Right lobe of liver (tissue), 6 donors: ENCODE measurements at places on chromosomes 3 and 15. TPM values are rescaled to one million over a fixed set of nuclear protein-coding genes. Genes with fewer than 3 reads are reported as not detected.

DNA sequence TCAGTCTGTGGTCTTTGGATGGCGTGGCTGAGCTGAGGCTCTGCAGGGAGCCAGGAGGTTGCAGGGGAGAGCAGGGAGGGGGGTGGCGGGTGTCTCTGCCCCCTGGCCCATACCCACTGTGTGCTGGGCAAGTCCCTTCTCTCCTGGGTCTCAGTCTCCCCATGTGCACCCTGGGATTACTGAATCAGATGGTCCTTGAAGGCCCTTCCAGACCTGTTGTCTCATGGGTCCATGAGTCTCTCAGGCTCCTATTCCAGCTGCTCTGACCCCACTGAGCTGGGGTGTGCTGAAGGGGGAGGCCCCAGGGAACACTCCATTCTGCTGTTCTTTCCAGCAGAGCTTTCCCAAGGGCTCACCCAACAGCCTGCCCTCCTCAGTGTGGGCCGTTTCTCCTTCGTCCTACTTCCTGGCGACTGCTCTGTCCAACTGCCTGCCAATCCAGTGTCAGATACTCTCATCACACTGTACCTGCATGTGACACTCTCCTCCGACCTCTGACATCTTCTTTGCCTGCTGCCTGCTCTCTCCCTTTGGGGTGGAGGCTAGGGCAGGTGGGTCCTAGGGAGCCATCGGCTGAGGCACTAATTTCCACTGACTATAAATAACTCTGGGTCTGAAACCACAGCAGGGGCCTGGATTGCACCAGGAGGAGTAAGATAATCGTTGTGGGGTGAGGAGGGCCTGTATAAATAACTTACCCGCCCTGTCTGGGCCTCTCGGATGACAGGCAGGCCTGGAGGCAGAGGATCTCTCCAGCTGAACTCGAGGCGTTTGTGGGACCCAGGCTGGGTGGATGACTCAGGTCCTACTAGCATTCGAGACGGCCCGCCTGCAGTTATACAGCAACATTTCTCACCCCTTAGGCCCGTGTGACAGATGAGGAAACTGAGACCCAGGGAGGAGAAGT is 67.1 kb downstream of the ATP2B2 start:
- peaks cover 44% of the 10 kb centered on the region for H3K4me1 ChIP-seq
- no peak for DNase-seq
- no peak overlapping the region for H3K4me3 ChIP-seq
- no peaks in the 10 kb centered on the region for H3K36me3 ChIP-seq
- no peak overlapping the region for H3K27ac ChIP-seq
- H3K27me3 ChIP-seq, result no peaks in the 10 kb centered on the region

GRCh38 chr3:195892105-195893043 is 16.0 kb downstream of the TNK2 start:
- H3K4me3 ChIP-seq, result peak overlapping the region; percentile 33
- H3K27me3 ChIP-seq, result no peaks in the 10 kb centered on the region
- no peaks in the 10 kb centered on the region for H3K36me3 ChIP-seq
- H3K4me1 ChIP-seq, result peaks cover 44% of the 10 kb centered on the region
- H3K27ac ChIP-seq, result peak overlapping the region; percentile 40
- no peak for DNase-seq

GRCh38 chr3:101509811-101510210 is 3.2 kb downstream of the SENP7 start:
- no peaks in the 10 kb centered on the region for H3K36me3 ChIP-seq
- no peaks in the 10 kb centered on the region for H3K27me3 ChIP-seq
- H3K4me1 ChIP-seq, result no peaks in the 10 kb centered on the region
- DNase-seq, result no peak

DNA sequence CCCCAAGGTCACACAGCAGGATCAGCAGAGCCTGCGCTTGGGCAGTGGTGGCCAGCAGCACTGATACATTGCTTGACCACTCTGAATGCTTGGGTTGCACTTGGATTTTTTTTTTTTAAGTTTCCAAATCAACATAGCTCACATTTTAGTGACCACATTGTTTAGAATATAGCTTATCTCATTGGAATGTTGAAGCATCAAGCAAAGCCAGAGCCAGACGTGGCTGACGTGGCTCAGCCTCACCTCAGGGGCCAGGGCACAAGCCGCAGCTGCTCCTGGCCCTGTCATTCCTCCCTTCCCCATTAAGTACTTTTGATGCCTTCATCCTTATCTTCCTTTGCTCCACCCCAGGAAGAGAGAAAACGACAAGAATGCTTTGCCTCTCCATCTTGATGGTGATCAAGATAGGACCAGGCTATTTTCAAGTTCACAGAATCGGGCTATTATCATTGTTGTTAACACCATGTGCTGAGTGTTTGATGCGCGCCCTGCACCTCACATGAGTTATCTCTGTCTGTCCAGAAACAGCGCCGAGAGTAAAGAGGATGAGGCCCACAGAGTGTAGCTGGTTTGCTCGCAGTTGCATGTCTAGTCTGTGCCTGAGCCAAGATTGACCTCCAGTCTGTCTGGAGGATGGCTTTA is 75.8 kb downstream of the AAGAB start:
- no peak overlapping the region for H3K27ac ChIP-seq
- no peak overlapping the region for H3K4me3 ChIP-seq
- no peaks in the 10 kb centered on the region for H3K27me3 ChIP-seq
- no peaks in the 10 kb centered on the region for H3K4me1 ChIP-seq
- H3K36me3 ChIP-seq, result no peaks in the 10 kb centered on the region
- DNase-seq, result no peak

Gene P2RY1
- 1.7 TPM for total RNA-seq

DNA sequence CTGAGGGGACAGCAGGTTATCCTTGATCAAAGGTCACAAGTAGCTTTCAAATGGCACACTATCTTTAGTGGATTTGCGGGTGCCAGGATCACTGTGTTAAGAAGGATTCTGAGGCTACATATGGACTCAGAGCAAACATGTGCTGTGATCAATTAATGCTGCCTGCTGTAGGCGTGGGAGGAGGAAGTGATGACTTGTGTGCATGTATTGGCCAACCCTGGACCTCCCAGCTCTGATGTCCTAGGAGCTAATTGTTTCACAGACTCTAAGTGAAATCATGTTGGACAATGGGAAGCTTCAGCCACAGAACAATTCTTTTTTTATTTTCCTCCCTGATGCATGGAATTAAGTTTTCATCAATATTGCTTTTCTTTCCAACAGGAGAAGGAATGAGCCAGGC is 24.4 kb downstream of the FAH start:
- H3K36me3 ChIP-seq, result peaks cover 54% of the 10 kb centered on the region
- H3K4me1 ChIP-seq, result peaks cover 44% of the 10 kb centered on the region
- no peak overlapping the region for H3K4me3 ChIP-seq
- no peaks in the 10 kb centered on the region for H3K27me3 ChIP-seq
- no peak for DNase-seq

GRCh38 chr3:182190056-182190455 is 478.3 kb downstream of the SOX2 start:
- no peaks in the 10 kb centered on the region for H3K27me3 ChIP-seq
- no peaks in the 10 kb centered on the region for H3K36me3 ChIP-seq
- no peak overlapping the region for H3K27ac ChIP-seq
- no peaks in the 10 kb centered on the region for H3K4me1 ChIP-seq
- DNase-seq, result no peak

Gene SACM1L
- 21.5 TPM for total RNA-seq

- no peaks in the 10 kb centered on the region for H3K27me3 ChIP-seq
- H3K4me1 ChIP-seq, result no peaks in the 10 kb centered on the region
- no peak overlapping the region for H3K4me3 ChIP-seq
- DNase-seq, result no peak
- no peaks in the 10 kb centered on the region for H3K36me3 ChIP-seq
These were observed 28.9 kb upstream of the LPP start for GRCh38 chr3:188125076-188125475.

Gene VIPR1
- 28.3 TPM for total RNA-seq

GRCh38 chr3:100635273-100635701 is 25.9 kb downstream of the ADGRG7 start:
- peaks cover 2% of the 10 kb centered on the region for H3K36me3 ChIP-seq
- no peaks in the 10 kb centered on the region for H3K27me3 ChIP-seq
- peak overlapping the region; percentile 47 for H3K4me3 ChIP-seq
- peak overlapping the region; percentile 91 for H3K27ac ChIP-seq
- DNase-seq, result peak; percentile 78

- no peak for DNase-seq
- no peaks in the 10 kb centered on the region for H3K4me1 ChIP-seq
- no peak overlapping the region for H3K27ac ChIP-seq
- no peaks in the 10 kb centered on the region for H3K36me3 ChIP-seq
These were observed 619.1 kb upstream of the BCHE start for GRCh38 chr3:166456286-166456685.

- no peaks in the 10 kb centered on the region for H3K36me3 ChIP-seq
- no peaks in the 10 kb centered on the region for H3K27me3 ChIP-seq
- H3K4me3 ChIP-seq, result no peak overlapping the region
- DNase-seq, result no peak
- H3K27ac ChIP-seq, result no peak overlapping the region
These were observed 225.2 kb downstream of the TCF12 start for GRCh38 chr15:57143511-57144078.

GRCh38 chr3:47578119-47578632 is 489 bp downstream of the CSPG5 start:
- H3K27ac ChIP-seq, result no peak overlapping the region
- no peaks in the 10 kb centered on the region for H3K27me3 ChIP-seq
- H3K4me1 ChIP-seq, result no peaks in the 10 kb centered on the region

Gene SPPL2A
- 155 TPM for total RNA-seq

DNA sequence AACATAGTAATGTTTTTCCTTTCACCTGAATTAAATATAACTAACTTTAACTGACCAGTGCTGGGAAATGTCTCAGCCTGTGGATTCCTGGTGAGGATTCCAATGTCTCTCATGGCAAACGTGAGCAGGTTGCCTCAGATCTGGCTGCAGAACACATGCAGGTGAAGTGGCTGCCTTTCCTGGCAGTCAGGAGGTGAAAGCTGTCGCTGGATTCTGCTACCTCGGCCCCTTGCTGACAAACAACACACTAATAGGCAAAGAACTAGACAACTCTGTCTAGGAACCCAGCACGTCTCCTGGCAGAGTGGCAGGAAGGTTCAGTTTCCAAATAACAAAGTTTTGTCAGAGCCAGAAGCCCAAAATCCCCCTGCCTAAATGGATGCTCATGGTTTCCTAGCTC is 400.8 kb upstream of the PPP2R3A start:
- H3K36me3 ChIP-seq, result no peaks in the 10 kb centered on the region
- no peak overlapping the region for H3K27ac ChIP-seq
- DNase-seq, result no peak
- no peak overlapping the region for H3K4me3 ChIP-seq
- no peaks in the 10 kb centered on the region for H3K27me3 ChIP-seq
- H3K4me1 ChIP-seq, result no peaks in the 10 kb centered on the region

Gene TLR9
- total RNA-seq, result not detected

DNA sequence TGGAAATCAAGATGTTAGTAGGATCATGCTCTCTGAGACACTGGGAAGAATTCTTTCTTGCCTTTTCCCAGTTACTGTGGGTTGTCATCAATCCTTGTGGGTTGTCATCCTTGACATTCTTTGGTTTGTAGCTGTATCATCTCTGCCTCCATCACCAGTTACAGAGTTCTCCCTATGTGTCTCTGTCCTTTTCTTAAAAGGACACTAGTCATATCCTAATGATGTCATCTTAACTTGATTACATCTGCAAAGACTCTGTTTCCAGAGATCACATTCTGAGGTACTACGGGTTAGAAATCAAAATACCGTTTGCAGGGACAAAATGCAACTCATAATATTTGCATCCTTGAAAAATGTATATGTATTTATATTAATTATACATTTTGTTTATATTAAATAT is 500.4 kb downstream of the ZBBX start:
- no peaks in the 10 kb centered on the region for H3K4me1 ChIP-seq
- no peak overlapping the region for H3K4me3 ChIP-seq
- DNase-seq, result no peak
- H3K27ac ChIP-seq, result no peak overlapping the region
- no peaks in the 10 kb centered on the region for H3K36me3 ChIP-seq

Gene HIGD2B
- not detected for total RNA-seq

Gene NME9
- total RNA-seq, result not detected

Gene DHFR2
- 3.7 TPM for total RNA-seq
